GM12892 (cell line): ENCODE measurements at places on chromosomes 12 and 14.

- DNase-seq = no peak
These were observed 398.9 kb upstream of the MIS18BP1 start for GRCh38 chr14:45651890-45652289.

DNA sequence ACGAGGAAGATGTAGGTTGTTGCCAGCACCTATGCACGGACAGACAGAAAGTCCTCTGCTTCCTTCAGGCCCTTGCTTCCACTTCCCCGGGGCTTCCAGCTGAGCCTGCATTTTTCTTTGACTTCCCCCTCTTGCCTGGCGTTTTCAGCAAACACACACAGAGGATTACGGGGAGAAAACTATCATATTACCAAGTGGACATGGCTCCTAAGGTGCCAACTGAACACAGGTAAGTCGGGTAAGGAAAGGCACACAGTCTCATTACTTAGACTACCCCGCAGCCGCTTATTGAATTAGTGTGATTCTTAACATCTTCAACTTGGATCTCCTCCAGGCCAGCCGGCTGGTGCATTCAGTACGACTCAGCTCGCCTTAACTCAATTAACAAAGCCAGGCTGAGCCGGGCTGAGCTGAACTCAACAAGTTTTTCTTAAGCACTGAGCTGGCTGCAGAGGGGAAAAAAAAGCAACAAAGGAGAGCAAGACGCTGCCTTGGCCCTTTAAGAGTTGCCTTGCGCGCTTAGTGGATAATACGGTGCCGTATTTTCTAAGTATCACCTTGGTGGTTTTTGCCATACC, 19.2 kb upstream of the MAP1LC3B2 start:
- no peak for DNase-seq

DNA sequence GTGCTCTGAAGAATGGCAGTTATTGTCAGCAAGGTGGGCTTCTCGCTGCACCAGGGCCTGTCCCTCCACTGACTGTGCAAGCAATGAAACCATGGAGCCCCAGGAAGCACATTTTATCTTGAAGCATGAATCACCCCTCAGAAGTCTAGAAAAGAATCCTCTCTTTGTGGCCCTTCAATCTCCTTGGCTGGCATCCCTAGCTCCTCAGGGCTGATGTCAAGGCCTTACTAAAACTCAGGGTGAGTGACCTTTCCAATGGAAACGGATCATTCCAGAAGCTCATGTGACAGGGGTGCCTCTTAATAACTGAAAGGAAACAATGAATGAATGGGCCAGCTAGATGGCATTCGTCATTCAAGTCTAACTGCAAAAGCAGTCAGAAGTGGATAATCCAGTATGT, 22.3 kb upstream of the PLEKHH1 start:
- DNase-seq = no peak

DNA sequence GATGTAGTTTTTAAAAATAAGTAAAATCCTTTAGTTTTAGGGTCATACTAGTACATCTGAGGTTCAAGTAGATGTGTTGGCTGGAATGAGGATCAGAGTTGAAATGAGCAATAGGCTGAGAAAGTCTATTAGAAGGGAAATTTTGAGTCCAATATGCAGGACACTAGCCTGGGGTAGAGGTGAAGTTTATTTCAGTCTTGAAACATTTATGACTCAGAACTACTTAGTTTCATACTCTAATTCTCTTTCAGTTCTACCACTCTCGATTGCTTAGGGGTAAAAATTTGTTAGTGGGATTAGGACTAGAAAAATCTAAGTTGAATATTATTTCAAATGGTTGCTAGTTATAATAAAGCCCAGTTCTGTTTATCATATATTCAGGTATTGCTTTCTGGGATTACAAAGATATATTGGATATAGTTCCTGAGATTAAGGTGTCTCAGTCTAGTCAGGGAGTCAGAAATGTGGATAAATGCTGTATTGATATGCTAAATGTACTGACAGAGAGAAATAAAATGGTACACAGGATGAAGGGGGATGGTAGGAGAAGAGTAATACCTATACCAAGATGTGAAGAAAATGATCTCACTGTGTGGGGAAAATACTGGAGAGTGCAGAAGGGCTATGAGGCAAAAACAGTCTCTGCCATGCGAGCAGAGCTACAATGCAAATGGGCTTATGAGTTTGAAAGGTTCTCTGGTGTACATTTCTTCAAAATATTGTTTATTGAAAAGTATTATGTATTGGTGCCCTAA, 395.8 kb upstream of the FBXO33 start:
- DNase-seq = peak; percentile 7

DNA sequence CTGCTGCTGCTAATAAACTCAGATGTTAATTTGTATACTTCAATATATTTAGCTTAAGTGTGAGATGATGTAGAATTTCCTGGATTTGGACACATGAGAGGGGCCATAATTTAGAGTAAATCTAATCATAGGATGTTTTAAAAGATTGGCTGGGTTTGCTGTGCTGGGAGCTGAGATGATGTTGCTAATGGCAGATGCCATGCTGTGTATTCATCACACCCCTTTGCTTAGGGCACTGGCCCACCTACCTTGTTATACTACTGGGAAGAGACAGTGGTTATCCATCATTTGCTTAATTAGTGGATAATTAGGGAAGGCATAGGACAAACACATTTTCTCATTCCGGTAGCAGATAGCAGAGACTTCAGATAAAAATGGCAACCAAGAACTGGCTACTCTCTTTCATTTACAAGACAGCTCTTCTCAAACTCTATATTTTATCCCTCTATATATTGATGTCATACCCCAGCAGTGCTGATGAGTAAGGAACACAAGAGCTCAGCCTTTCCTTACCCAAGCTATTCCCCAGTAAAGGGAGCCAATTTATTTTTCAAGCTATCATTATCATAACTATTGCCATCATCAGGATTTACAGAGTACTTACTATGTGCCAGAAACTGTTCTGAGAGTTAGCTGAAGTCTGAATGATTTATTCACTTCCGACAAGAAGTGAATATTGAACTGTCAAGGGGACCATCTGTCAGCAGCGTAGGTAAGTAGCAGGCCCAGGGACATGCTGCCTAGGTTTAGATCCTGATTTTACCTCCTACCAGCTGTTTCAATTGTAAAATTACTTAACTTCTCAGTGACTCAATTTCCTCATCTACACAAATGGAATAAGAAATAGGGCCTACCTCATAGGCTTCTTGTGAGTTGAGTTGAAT, 204.6 kb upstream of the FLRT2 start:
- DNase-seq = no peak

DNA sequence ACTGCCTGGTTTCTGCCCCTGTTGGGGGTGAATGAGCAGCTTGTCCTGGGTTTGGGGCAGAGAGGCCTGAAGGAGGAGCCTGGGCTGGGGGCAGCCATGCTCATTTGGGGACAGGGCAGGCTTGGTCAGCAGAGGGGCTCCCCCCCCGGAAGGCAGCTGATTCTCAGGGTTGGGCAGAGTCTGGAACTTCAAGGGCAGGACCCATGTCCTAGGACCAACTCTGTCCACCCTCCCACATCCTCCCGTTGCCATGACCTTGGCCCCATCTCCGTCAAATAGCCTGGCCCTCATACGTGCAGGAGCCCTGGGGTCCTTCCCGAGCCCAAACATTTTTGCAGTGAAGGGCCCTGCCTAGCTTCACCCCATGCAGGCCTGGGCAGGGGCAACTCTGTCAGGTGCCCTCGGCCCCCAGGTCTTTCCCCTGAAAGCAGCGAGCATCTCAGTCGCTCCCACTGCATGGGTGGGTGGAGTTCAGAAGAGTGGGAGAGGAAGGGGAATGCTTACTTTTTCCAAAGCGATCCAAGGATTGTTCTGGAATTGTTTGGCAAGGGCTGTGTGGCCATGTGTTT, 32.6 kb downstream of the TNFAIP2 start:
- DNase-seq = no peak

GRCh38 chr14:22824711-22825359, 4.9 kb upstream of the MRPL52 start:
- DNase-seq = no peak

- DNase-seq = no peak
These were observed 1.8 kb downstream of the MON2 start for GRCh38 chr12:62468397-62468796.
